T47D (cell line): ENCODE measurements at places on chromosomes 13 and 19.
A peak's percentile ranks its signal among the peaks of the same experiment; 100 is the strongest.

DNA sequence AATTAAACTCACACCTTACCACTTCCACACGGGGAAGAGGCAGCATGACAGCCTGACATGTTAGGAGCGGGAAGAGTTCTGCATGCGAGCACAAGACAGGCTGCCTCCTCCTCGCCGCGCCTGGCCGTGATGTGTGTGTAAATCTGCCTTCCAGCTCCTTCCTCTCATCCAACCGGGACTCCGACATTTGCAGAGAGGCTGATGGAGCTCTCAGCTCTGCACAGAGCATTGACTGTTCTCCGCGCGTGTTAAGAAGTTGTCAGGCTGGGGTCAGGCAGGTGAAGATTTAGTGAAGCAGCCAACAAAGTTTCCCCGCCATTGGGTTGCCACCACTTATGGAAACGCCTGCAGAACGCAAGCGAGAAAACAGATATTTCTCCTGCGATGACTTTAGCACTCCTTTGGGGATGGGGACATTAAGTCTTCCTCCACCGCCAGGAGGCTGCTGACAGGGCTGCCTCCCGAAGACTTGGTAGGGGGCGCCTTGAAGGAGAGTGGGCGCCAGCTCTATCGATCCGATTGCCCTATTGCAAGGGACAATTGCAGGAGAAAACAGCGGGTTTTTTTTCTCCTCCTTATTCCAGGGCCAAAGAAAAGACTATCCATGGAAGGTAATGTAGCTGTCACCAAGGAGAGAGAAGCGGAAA is 213.9 kb upstream of the TSHZ3 start:
- DNase-seq, result no peak

DNA sequence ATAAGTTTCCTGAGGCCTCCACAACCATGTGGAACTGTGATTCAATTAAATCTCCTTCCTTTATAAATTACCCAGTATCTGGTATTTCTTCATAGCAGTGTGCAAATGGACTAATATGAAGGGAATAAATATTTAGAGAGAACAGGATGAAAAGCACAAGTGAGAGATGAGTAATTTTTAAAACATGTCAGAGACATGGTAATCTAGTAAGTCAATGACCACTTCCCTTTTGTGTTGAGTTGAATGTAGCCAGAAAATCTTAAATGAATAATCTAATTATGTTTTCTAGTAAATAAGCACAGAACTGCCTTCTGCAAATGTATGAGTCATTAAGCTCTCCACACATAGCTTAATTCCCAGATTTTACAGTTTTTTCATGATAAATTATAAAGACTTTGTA is 524.1 kb upstream of the SLITRK5 start:
- DNase-seq, result no peak

GRCh38 chr19:6519289-6519688 is 11.5 kb upstream of the TNFSF9 start:
- no peak for DNase-seq

DNA sequence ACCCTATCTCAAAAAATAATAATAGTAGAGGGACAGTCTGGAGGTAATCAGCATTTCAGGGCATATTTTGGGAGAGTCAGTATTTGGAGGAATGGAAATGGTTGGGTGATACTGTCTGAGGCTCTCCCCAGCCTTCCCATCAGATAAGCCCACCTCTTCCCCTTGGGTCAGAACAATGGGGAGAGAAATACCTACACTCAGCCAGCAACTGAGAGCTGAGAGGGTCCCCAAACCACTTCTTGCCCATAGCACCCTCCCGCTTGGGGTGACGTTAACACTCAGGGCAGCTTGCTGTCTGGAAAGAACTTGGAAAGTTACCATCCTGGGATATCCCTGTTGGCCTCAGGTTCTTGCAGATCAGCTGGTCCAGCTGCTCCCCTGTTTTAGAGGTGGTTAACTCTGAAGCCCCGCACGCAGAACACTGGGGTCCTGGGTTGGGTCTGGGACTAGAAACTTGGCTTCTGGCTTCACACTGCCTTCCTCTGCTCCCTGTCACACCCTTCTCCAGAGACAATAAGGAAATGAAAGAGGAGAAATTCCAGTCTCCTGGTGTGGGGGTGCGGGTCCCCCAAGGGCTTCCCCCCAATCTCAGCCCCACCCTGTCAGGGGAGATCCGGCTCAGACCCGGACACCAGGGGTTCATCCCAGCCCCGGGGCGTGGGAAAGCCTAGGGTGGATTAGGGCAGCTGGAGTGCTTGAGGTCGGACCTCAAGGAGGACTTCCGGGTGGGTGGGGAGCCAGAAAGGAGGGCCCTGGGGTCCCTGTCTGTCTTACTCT is 2.5 kb downstream of the FOXA3 start:
- no peak for DNase-seq

DNA sequence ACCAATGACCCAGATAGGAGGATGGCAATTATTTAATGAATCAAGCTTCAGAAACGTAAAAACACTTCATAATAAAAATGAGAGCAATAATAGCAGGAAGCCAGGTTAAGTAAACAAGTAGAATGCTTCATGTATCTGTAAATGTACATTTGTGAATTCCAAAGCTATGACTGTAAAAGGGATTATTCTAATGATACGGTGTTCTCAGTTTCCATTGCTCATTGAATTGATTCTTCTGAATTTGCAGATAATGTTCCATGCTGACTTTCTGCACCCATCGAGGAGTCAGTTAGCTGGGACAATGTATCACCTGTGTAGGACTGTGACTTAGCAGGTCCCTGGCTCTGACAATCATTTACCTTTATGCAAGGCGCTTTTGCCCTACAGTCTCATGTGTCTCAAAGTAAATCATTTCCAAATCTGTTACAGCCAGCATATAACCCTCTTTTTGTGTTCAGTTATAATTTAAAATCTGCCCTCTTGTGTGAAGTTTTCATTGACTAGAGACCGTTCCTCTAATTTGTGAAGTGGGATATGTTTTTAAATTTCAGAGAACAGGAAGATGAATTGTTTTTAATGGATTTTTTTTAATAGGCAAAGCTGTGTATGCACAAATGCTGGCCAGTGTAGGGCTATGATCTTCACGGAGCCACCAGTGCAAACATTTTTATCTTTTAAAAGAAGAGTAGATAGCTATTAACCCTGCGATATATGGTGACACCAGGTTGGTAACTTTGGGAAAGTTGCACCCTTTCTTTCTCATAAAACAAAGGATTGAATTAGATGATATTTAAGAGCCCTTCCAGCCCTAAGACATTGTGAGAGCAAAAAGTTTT is 267.1 kb downstream of the KLF5 start:
- DNase-seq, result no peak

GRCh38 chr19:13817018-13817614 is 21.9 kb downstream of the ZSWIM4 start:
- peak; percentile 48 for DNase-seq

- DNase-seq, result no peak
Observed at GRCh38 chr13:54627646-54628372, 1599.2 kb downstream of the OLFM4 start.

GRCh38 chr19:38132781-38133180 is 91.2 kb downstream of the DPF1 start:
- DNase-seq, result no peak

GRCh38 chr13:75621147-75621546 is 15.0 kb upstream of the LMO7 start:
- DNase-seq, result no peak

DNA sequence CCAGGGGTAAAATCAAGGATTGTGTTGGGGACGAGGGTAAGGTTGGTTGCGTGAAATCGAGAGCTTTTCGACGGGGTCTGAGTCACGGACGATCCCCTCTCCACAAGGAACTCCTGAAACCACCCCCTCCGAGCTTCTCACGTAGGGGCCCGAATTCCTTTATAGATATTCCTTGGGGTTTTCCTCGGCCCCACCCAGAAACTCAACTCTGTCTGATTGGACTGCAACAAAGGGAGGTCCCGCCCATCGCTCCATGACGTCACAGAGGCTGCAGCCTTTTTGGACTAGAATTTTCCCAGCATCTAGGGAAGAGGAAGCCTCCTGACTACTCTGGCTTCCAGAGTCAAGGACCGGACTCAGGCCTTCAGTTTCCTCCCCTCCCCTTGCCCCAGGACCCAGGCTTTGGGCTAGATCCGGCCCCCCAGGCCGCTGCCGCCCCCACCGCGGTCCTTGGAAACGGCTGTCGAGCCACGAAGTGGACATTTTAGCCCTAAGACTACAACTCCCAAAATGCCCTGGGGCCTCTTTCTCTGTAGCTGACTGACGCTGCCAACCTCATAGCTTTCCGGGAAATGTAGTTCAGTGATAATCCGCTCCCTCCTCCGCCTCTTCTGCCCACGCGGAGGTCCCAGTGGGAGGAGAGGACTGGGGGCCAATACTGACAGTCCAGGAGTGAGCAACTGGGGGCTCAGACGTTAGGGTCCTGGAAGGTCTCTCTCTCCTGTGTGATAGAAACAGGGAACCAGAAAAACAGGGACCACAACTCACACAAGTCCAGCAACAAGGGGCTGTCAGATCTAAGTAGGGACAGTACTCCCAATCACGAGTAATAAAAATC is at the start of gene IZUMO1:
TSS of gene IZUMO1 (minus strand) at position 172 of the 838 bp plus-strand sequence. CDS start 1,050 bp downstream, outside the sequence.
- DNase-seq, result no peak

DNA sequence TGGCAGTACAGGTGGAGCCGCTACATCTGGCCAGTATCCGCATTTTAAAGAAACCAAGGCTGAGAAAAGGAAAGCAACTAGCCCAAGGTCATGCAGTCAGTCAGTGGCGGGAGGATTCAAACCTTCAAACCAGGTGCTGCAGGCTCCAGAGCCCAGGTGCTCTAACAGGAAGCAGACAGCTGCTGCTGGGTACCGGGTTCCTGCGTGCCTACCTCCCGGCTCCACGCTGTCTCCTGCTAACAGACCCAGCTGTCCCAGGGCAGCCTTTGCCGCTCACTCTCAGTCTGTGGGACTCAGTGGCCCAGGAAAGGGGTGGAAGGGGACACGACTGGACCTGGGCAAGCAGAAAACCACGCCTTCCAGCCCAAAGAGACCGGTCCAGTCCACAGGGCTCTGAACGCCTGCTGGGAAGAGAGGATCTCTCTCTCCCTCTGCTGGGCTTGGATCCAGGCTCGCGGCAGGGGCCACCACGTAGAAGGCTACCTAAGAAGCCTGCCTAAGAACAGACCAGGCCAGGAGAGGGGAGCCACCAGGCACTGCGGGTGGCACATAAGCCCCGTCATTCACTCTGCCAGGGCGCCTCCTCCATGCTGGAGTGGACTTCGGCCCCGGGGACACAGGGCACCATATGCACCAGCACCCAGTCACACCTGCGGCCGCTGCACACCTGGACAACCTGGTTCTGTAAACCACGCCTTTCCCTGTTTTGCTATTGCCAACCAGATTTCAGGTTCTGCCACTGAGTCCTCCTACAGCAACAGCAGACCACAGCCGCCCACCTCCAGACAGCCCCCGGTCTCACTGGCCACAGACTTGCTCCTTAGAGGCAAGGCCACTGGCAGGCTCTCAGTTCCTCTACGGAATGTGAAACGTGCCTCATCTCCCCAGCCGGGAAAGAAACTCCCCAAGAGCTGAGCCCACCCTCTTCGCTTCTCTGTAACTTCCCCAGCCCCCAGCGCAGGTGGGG is 4.6 kb downstream of the DAPK3 start:
- DNase-seq, result no peak

GRCh38 chr13:51501592-51502152 is 48.8 kb upstream of the INTS6 start:
- no peak for DNase-seq

- no peak for DNase-seq
Observed at GRCh38 chr13:100434010-100434763, 154.4 kb downstream of the GGACT start.

DNA sequence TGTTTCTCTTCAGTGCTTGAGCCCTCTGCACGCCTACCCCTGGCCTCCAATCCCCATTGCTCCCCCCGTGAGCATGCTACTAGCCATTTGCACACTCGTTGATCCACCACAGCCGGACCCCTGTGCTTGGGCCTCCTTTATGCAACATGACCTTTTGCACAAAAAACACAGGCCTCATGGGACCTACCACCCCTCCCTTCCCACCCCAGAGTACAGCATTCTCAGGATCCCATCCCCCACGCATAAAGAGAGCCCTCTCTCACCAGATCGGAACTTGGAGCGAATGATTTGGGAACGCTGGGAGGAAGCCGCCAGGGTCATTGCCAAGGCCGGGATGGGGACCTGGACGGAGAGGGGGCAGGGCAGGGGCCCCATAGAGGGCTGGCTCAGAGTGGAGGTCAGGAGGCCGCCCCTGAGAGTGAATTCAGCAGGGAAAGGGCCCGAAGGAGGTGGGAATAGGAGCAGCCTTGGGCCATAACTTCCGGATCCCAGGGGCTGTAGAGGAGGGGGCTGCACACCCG is 754 bp downstream of the MAMSTR start:
- DNase-seq, result no peak

GRCh38 chr13:95710313-95710712 is 33.4 kb downstream of the DNAJC3 start:
- DNase-seq, result no peak

DNA sequence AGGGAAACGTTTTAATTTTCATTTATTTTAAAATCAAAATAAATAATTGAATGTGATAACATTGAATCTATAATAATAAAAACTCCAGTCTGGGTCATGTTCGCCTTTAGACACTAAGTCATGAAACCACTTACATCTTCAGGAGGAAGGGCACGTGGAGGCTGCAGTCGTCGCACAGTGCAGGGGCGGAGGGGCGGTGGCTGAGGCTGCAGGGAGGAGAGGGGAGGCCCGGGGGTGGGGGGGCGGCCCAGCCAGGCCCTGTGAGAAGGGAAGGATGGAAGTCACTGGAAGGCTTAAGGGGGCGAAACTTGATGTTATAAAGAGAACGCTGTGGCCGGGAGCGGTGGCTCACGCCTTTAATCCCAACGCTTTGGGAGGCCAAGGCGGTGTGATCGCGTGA is 14.9 kb upstream of the LATS2 start:
- no peak for DNase-seq

GRCh38 chr19:29265436-29265835 is 52.5 kb upstream of the UQCRFS1 start:
- no peak for DNase-seq

DNA sequence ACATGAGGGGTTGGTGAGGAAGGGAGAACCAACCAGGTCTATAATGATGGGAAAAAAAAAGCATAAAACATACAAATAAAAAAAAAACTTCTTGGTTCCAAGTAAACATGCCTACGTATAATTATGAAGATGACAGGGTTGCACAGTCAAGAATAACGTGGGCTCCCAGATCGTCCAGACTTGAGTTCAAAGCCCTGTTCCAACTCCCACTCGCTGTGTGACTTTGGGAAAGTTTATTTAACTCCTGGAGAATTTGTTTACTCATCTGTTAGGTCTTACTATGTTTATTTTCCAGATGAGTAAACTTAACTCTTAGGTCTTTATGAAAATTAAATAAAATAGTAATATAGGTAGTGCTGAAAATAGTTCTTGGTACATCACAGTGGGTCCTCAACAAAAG is 13.8 kb downstream of the STARD13 start:
- no peak for DNase-seq

GRCh38 chr13:48175185-48175584 is 57.8 kb upstream of the ITM2B start:
- no peak for DNase-seq

GRCh38 chr13:67390462-67391086 is 160.4 kb upstream of the PCDH9 start:
- no peak for DNase-seq

GRCh38 chr13:93882086-93882651 is 597.3 kb downstream of the DCT start:
- DNase-seq, result no peak

- DNase-seq, result no peak
Observed at GRCh38 chr19:38049105-38049649, 142.2 kb downstream of the SIPA1L3 start.
